Stimulated activated CD4-positive, alpha-beta T cell treated with anti-CD3 and anti-CD28 coated beads, TNF-alpha, amount 100 ng/mL, for 4 hours (primary cell): ENCODE measurements at places on chromosomes 6 and 20.

DNA sequence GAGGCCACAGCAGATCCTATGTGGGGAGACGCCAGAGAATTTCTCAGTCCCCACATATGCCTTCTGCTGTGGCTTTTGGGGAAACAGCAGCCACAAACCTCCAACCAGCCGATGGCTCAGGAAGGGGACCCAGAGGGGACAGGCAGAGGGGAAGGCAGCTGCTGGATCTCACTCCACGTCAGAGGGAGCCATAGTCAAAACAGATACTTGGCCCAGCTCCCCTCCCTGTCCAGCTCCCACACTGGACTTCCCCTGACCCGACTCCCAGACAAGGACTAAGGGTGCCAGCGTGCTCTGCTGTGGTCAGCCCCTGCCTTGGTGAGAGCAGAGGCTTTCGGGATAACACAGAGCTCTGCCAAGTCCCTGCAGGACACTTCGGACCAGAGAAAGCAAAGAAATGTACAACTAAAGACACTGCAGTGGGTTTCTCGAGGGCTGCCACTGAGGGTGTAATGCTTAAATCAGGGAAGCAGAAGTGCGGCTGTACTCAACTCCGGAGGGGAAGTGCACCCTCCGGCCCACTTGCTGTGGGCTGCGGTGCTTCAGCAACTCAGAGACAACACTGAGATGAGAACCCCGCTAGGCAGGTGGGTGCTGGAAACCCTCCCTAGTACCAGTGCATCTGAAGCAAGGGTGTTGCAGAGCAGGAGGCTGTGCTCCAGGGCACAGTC lies 47.2 kb downstream of the RRBP1 start:
- no peak for DNase-seq

DNA sequence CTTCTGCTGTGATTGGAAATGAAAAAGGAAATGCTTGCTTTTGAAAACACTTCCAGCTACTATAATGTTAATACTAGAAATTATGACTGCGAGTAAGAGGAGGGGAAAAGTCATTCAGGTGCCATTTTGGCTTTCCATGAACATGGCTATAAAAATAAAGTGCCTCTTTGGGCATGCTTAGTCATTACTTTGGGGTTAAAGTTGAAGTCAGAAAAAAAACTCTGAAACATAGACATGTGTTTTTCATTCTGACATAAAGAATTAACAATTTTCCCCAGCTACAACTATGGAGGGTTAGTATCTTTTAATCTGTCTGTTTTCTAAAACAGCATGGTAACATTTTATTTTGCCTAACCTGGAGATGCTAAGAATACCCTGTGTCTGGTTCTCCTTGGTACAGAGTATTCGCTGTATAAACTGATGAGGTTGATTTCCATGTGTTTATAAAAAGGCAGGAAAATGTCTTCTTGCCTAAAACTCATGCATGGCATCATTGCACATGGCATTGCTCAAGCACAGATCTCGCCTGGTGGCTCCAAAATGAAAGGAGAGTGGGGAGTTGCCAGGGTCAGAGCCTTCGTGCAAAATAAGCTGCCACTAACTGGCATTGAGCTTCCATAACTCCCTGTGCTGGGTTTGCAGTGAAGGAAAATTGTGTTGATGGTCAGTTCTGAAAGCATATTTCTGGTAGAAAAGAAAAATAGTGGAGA lies 188.9 kb downstream of the KCNQ5 start:
- no peak for DNase-seq

GRCh38 chr6:127971386-127971785 lies 70.5 kb upstream of the THEMIS start:
- DNase-seq = no peak

- no peak for DNase-seq
These were observed 201.6 kb upstream of the SGK1 start for GRCh38 chr6:134519465-134519864.

DNA sequence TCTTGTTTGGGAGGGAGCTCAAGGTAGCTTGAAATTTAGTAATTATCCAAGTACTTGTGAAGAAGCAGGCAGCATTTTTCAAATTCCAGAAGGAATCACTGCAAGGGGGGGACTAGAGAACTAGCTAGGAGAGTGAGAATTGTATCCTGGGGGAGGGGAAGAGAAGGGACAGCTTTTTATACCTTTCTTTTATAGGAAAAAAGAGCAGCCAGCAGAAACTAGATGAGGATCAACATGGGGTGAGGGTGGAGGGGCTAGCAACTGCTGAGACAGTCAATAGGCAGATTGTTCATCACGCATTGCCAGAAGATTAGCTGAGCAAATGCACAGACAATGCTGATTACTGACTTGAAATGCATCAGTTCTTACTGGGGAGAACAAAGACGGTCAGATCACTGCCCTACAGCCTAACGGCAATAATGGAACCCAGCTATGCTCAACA lies 514.3 kb upstream of the CITED2 start:
- DNase-seq = no peak

- no peak for DNase-seq
These were observed 39.8 kb upstream of the RAB23 start for GRCh38 chr6:57261926-57262325.

- no peak for DNase-seq
These were observed 27.3 kb upstream of the TSPYL1 start for GRCh38 chr6:116307001-116307400.

DNA sequence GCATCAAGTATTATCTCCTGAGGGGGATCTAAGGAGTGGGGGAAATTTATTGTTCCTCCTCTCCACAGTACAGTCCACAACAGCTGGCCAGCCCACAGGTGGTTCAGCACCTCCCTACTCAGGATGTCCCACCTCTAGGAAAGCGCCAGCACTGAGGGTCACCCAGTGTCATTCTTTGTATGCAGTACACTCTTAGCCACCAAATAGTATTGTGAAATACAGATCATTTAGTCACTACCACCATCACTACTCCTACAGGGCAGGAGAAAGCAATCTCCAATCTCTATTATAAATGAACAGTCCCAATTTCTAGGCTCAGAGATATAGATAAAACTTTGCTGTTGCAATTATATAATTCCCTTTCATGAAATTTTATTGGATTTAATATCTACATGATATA lies 6.3 kb upstream of the ZNF76 start:
- DNase-seq = no peak
